Kasumi-1 (cell line): ENCODE measurements at places on chromosomes 3 and 15.
A peak's percentile ranks its signal among the peaks of the same experiment; 100 is the strongest.

DNA sequence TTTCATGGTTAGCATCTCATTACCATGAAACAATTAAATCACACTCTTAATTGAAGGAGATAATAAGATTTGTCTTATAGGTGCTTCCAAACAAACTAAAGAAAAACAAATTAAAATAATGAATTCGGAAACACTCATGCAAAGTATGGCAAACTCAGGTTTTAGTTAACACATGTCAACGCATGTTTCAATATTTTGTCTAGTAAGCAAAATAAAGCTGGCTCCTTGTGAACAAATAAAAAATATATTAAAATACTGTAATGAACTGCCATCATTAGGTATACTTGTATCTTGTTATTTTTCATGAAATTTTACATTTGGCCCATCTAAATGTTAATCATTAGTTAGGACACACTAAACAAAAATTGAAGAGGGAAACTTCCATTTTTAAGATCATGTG, 519.2 kb downstream of the MECOM start:
- no peak for DNase-seq

- no peak for DNase-seq
Observed at GRCh38 chr3:7700977-7701376, 800.6 kb upstream of the LMCD1 start.

GRCh38 chr15:91127236-91127955, 27.3 kb downstream of the SV2B start:
- DNase-seq, result no peak

GRCh38 chr3:79361748-79362378, 405.9 kb downstream of the ROBO1 start:
- DNase-seq, result peak; percentile 64

- DNase-seq, result no peak
Observed at GRCh38 chr3:170056710-170057454, 19.1 kb downstream of the GPR160 start.
